Liver (tissue), 10 donors: ENCODE measurements at places on chromosomes 3 and 15. TPM values are rescaled to one million over a fixed set of nuclear protein-coding genes. Genes with fewer than 3 reads are reported as not detected.

- H3K4me3 ChIP-seq: no peak overlapping the region
- H3K36me3 ChIP-seq: no peaks in the 10 kb centered on the region
- H3K4me1 ChIP-seq: no peaks in the 10 kb centered on the region
- no peaks in the 10 kb centered on the region for H3K27me3 ChIP-seq
Measured at GRCh38 chr15:57685306-57686095, 21.0 kb upstream of the POLR2M start.

DNA sequence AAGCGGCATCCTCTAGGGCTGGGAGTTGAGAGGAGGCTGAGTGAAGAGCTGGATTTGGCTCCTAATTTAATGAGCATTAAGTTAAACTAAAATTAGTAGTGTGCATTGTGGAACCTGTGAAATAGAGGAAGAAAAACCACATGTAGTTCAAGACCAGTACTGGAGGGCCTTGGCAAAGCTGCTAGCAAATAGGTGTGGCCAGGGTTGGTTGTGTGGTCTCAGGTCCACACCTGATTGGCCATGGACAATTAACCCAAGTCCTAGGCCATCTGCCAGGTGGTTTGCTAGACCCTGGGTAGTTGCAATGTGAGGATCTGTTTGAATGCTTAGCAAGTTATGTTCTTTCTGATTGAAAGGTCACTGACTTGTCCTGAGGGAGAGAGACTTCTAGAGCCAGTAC lies 275.5 kb downstream of the PDCD6IP start:
- H3K27me3 ChIP-seq: no peaks in the 10 kb centered on the region
- H3K4me1 ChIP-seq: no peaks in the 10 kb centered on the region
- no peak for DNase-seq
- no peak overlapping the region for H3K27ac ChIP-seq
- no peaks in the 10 kb centered on the region for H3K36me3 ChIP-seq

The COL6A5 gene
- not detected for polyA plus RNA-seq

The SETD5 gene
- polyA plus RNA-seq: 17.9 TPM

The ABHD6 gene
- polyA plus RNA-seq: 36.5 TPM

The CPNE4 gene
- polyA plus RNA-seq: 0.03 TPM

The NCEH1 gene
- polyA plus RNA-seq: 2.0 TPM

The HOMER2 gene
- polyA plus RNA-seq: 22.1 TPM
